Stimulated activated CD4-positive, alpha-beta T cell treated with anti-CD3 and anti-CD28 coated beads, Interleukin-1b, Interleukin-23, amount 100 ng/mL, for 4 hours (primary cell): ENCODE measurements at places on chromosomes 12 and 14.

- DNase-seq: no peak
These were observed 24.8 kb upstream of the TMEM106C start for GRCh38 chr12:47938594-47938993.

- no peak for DNase-seq
These were observed 224.7 kb upstream of the EGLN3 start for GRCh38 chr14:34175574-34175973.

DNA sequence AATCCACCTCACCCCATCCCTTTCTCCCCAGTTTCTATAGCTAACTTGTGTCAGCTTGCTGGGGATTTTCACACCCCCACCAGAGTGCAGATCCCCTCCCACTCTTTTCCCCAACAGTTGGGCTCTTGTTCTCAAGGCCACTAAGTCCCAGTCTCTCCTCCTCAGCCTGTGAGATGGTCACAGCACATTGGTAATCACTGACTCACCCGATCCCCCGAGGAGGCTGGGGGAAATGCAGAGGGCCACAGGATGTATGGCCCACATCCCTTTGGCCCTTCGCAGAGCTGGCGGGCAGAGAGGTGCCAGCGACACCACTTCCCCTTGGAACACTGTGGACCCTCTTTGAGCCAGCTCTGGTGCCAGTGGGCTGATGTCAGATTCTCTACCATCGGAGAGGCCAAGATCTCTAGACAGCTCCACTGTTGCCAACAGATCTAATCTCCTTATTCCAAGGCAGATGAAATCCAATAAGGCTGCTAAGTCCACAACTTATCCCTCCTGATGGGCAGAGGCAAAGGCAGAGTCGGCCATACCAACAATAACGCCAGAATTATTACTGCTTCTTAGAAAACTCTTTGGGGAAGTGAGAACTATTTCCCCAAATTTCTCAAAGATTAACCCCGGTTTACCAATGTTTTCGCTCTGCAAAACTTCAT, 1.6 kb downstream of the FMNL3 start:
- DNase-seq: no peak

- no peak for DNase-seq
These were observed 119.4 kb downstream of the KTN1 start for GRCh38 chr14:55699131-55700057.

GRCh38 chr14:22563987-22564386, 25.0 kb downstream of the DAD1 start:
- no peak for DNase-seq

- no peak for DNase-seq
These were observed 39.8 kb downstream of the CHGA start for GRCh38 chr14:92962831-92963095.

GRCh38 chr12:55548756-55549155, 646 bp upstream of the OR6C4 start:
- DNase-seq: no peak

- DNase-seq: no peak
These were observed 267.3 kb upstream of the PDE3A start for GRCh38 chr12:20101046-20101445.

- DNase-seq: no peak
These were observed 20.5 kb downstream of the PSMC1 start for GRCh38 chr14:90276646-90277367.

DNA sequence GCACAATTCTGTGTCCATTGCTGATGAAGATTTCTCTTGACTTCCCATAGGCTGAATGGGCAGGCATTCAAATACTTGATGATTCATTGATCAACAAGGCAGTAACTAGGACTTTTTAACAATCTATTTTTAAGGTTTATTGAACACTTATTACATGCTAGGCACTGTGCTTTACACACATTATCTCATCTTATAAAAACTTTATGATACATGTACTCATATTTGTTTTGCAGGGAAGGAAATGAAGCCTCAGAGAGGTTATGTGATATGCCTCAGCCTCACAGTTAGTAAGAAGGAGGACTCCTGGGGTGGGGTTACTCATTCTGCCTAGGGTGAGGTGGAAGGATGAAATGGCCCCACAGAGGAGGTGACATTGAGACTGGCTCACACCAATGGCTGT, 12.9 kb upstream of the EMP1 start:
- DNase-seq: no peak

GRCh38 chr14:77889971-77890442, 90.1 kb downstream of the ADCK1 start:
- no peak for DNase-seq

DNA sequence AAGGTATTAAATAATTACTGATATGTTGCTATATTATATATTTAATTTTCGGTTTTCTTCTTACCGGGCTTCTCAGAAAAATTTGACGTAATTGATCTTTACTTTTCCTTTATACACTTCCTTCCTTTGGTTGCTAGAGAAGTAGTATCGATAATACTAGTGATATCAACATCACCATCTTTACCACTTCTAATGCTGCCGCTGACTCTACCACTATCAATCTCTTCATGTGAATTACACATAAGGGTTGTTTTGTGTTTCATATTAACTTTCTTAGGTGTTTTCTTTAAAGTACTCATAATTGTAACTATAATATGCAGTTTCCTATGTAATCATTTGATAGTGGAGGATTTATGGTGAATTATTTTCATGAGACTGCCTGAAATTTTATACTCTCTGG, 30.9 kb upstream of the KLRF1 start:
- no peak for DNase-seq

- no peak for DNase-seq
These were observed 584 bp upstream of the DDHD1 start for GRCh38 chr14:53153702-53154112.

DNA sequence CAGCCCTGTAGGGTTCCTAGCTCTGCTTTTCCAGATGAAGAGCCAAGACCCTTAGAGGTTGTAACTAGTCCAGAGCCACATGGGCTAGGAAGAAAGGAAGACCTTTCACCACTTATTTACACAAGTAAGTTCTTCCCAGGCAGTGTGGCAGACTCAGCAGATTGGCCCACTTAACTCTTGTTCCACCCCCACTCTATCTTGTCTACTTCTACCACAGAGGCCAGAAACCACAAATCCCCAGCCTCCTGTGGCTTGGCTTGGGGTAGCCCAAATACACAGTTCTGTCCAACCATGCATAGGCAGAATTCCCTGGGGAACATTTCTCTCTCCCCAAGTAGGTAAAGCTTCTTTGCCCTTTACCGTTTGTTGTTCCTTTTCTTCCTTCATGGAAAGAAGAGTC, 383.5 kb downstream of the RGS6 start:
- no peak for DNase-seq

GRCh38 chr12:27967551-27968054, 4.9 kb downstream of the PTHLH start:
- no peak for DNase-seq

DNA sequence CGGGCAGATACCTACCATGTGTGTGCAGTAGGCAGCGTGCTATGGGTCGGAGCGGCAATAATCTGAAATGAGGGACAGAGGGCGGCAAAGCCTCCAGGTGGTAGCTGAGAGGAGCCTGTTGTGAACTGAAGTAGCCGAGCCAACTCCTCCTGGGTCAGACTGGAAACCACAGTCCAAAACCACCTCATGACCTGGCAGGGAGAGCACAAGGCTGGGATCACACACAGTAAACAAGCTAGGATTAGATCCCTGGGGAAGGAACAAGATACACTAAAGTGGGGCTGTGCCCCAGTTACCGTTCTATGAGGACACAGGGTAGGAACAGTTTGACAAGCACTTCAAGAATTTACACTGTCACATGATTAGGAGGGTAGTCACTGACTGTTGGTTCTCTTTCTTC, 49.0 kb downstream of the AREL1 start:
- DNase-seq: no peak

DNA sequence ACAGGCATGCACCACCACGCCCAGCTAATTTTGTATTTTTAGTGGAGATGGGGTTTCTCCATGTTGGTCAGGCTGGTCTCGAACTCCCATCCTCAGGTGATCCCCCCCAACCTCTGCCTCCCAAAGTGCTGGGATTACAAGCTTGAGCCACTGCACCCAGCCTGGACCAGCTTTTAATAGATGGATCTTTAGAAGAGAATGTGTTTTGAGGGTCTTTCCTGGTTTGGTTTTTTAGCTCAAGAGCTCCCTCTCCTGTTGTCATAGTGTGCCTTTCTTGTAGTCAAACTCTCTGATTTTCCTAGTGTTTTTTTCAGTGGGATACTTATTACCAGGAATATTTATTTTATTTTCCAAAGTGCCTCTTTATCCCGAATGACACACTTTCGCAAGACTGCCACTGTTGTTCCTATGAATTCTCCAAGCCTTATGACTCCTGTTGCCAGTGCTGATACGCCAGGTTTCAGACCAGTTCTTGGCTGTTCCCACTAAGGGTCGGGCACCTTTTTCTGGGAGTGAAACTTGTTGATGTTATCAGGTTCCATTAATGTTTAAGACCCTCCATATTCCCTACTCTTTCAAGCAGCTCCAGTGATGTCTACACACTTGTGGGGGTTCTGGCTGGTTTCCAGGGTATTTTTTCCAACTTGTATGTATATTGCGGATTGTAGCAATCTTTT, 31.5 kb upstream of the LIMA1 start:
- no peak for DNase-seq

DNA sequence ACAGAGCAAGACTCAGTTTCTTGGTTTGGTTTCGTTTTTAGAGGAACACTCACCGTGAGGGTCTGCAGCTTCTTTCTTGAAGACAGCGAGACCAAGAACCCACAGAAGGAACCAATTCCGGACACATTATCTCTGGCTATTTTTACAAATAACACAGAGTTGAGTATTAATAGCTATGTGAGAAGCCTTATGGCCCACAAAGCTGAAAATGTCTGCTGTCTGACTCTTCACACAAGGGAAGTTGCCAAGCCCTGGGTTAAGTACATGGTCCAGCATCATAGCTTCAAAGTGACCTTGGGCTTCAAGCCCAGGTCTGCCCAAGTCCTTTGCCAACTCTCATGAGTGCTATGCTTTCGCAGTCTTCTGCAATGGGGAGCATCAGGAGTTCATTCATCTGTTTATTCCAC, 2.6 kb upstream of the LGMN start:
- DNase-seq: no peak

DNA sequence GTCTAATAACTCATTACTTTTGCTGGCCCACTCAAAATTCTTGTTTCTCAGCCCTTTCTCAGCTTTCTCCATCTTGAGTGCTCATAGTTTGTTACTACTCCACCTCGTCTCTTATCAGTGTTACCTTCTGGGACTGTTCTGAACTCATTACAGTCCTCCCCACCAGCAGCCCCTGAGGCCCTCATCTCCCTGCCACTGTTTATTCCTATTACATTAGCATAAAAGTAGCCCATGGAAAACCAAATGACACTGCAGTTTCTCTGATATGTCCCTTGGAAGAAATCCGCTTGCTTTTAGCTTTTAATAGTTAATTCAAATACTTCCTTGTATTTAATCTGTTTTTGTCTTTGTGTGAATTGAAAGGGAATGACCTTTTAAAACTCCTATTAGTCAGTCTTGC, 7.6 kb downstream of the AKAP6 start:
- no peak for DNase-seq

DNA sequence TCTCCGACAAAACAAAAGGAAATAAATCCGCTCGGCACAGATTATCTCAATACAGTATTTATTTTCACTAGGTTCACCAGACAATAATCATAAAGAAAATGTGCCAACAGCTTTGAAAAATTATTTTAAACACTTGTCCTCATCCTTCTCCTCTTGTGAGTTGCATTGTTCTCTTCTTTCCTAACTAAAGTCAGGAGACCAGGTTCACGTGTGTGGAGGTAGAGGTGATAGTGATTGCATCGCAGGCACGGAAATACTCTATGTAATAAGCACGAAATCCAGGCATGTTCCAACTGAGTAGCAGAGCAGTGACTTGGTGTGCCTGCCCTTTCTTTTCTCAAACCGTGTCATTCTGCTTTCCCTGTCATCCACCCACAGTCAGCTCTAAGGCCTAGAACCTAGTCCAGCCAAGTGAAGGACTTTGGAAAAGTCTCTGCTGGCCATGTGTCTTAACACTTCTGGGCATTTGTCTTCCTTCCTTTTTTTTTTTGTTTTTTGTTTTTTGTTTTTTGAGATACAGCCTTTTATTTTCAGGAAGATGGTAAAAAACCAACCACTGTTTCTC, 939 bp upstream of the SEL1L start:
- DNase-seq: no peak

DNA sequence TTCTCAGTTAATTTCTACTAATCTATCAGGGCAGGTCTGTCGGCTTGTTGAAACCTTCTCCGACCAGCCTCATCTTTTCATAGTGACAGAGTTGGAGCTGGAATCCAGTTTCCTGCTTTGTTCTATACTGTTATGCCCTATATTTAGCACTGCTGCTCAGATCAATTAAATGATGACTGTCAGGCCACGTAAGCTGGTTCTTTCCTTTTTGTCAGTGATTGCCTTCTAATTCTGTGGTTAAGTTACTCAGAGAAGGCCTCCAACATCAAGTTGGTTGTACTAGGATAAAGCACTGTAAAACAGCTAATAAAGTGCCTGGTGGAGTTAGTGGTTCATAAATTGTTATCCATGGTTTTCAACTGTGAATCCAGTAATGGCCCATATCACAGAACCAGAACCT, 22.6 kb downstream of the DERA start:
- no peak for DNase-seq

DNA sequence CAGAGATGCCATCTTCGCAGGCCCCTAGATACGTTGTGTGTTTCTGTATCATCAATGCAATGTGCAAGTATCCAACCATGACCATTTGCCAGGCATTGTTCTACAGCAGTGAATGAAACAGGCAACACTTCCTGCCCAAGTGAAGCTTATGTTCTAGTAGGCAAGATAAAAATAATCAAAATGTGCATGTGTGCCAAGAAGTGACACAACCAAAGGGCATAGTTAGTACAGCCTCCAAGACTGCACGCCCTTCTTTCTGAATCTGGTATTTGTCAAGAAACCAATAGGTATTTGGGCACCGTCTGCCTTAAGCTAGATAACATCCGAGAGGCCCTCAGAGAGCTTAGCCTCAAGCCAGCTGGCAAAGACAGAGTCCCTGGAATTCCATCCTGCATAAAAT, 152.0 kb downstream of the TMEM132C start:
- no peak for DNase-seq

DNA sequence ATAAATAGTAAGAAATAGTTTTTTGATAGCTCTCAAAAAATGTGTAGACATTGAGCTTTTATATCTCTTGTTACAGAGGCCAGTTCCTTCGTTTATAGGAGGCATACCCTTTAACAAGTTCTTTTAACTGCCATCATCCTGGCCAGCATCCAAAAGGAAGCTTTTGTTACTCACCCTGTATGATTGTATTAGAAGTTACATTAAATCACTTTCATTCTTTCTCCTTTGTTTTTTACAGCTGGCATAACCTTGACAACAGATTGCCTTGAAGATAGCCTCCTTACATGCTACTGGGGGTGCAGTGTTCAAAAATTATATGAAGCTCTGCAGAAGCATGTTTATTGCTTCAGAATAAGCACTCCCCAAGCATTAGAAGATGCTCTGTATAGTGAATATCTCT, 20.1 kb downstream of the CGRRF1 start:
- no peak for DNase-seq

DNA sequence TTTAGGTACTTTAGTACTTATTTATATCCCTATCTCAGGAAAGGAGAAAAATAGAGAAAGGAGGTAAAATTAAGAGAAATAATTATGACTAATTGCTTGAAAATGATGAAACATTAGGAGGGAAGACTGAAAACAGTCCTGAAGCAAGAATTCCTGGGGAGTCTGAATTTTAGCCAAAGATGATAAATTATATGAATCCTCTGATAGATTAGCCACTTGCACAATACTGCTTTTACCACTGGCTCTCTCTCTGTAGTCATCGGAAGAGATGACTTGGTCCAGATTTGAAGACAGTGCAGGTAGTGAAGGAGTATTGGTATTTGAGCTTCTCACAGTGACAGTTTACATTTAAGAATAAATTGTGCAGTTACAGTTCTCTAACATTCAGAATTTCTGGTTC, 83.8 kb upstream of the CLEC14A start:
- DNase-seq: no peak

- DNase-seq: no peak
These were observed at the start of gene TMEM119 for GRCh38 chr12:108597559-108598471. TSS of gene TMEM119 (minus strand) at chr12:108598084. CDS start at chr12:108592383, 5,701 bp downstream.
